Gastroesophageal sphincter (tissue), 4 donors: ENCODE measurements at places on chromosomes 2 and 18. TPM values are rescaled to one million over a fixed set of nuclear protein-coding genes. Genes with fewer than 3 reads are reported as not detected.

Gene PLEKHB2
- total RNA-seq = 57.3 TPM

Gene CD8B
- not detected for total RNA-seq

Gene RGPD4
- total RNA-seq = not detected

Gene CCDC74A
- 9.2 TPM for total RNA-seq

Gene HRH4
- total RNA-seq = 0.15 TPM

Gene AGXT
- total RNA-seq = not detected

Gene TMEM37
- total RNA-seq = 5.2 TPM

Gene SERPINB3
- total RNA-seq = 70.3 TPM

Gene UGT1A8
- total RNA-seq = not detected

Gene GRHL1
- 6.1 TPM for total RNA-seq

Gene RGPD3
- 0.40 TPM for total RNA-seq

Gene AGBL5
- 16.2 TPM for total RNA-seq

Gene FASTKD1
- total RNA-seq = 12.2 TPM

Gene GALR1
- total RNA-seq = 0.62 TPM

Gene C1QL2
- not detected for total RNA-seq

Gene RIT2
- total RNA-seq = not detected

Gene TMEM178A
- 3.4 TPM for total RNA-seq

Gene RNF144A
- 7.2 TPM for total RNA-seq

Gene CPO
- total RNA-seq = 0.27 TPM

Gene TEKT4
- not detected for total RNA-seq

Gene C2orf76
- 9.9 TPM for total RNA-seq

Gene PTPRN
- total RNA-seq = 3.0 TPM

Gene KCNIP3
- total RNA-seq = 14.4 TPM

Gene GBX2
- not detected for total RNA-seq

Gene NETO1
- not detected for total RNA-seq

Gene ANXA4
- total RNA-seq = 49.0 TPM

Gene RAB11FIP5
- 30.0 TPM for total RNA-seq

Gene NAT8
- total RNA-seq = not detected

Gene PLCL1
- 53.5 TPM for total RNA-seq

Gene SH3BP4
- 51.2 TPM for total RNA-seq

Gene SCYGR5
- total RNA-seq = not detected

Gene PREPL
- 38.4 TPM for total RNA-seq

Gene C2orf80
- total RNA-seq = not detected

Gene XDH
- not detected for total RNA-seq

Gene SERPINB11
- total RNA-seq = not detected

Gene REG3G
- not detected for total RNA-seq

Gene MAPK4
- 13.7 TPM for total RNA-seq

Gene CYTIP
- 1.6 TPM for total RNA-seq

Gene CCDC141
- total RNA-seq = 1.6 TPM

Gene KIF3C
- total RNA-seq = 5.9 TPM

Gene OXER1
- total RNA-seq = 1.5 TPM

Gene FAM136A
- total RNA-seq = 33.0 TPM

Gene WDR35
- 22.2 TPM for total RNA-seq

Gene CD28
- 2.0 TPM for total RNA-seq

Gene CPLX4
- total RNA-seq = not detected

Gene NTSR2
- not detected for total RNA-seq

Gene AQP4
- total RNA-seq = 36.1 TPM

Gene STRADB
- 10.9 TPM for total RNA-seq

Gene DLX1
- 0.40 TPM for total RNA-seq

Gene OSBPL6
- 3.4 TPM for total RNA-seq

Gene KCNK3
- total RNA-seq = 7.0 TPM

Gene UGT1A5
- not detected for total RNA-seq

Gene CACNB4
- 1.7 TPM for total RNA-seq

Gene ARMC9
- total RNA-seq = 298 TPM

Gene PJVK
- total RNA-seq = 4.0 TPM

Gene CD8B2
- total RNA-seq = 0.13 TPM

Gene FN1
- total RNA-seq = 2,048 TPM

Gene RPL37A
- total RNA-seq = 1,987 TPM

Gene RTKN
- 14.8 TPM for total RNA-seq
